ENCODE measurements at places on chromosomes 1 and 21.

GRCh38 chr21:45523411-45524101 lies 18.7 kb downstream of the SLC19A1 start:
- no peak for DNase-seq

DNA sequence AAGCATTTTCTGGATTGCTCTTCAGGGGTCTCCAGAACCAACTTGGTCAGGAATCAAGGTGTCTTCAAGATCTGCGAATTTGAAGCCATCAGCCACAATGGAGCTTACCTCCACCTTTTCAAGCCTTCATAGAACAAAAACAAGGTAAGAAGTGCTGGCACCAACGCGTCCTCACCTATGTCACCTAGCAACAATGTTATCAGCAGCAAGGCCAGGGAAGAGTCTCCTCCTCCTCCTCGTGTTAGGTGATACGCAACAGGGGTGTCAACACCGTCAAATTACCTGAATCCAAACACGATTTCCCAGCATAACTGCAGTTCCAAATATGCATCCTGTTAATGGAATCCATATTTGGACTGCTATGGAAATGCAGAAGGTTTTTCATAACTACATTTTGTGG lies 4.1 kb upstream of the TIAM1 start:
- DNase-seq = no peak

- no peak for DNase-seq
These were observed 300.0 kb upstream of the VAMP3 start for GRCh38 chr1:7470904-7471638.

GRCh38 chr21:44947930-44948331 lies 8.1 kb downstream of the SLX9 start:
- no peak for DNase-seq

- no peak for DNase-seq
These were observed 170.9 kb downstream of the ZBTB18 start for GRCh38 chr1:244221991-244222390.

All from activated naive CD8-positive, alpha-beta T cell treated with anti-CD3 and anti-CD28 coated beads for 36 hours (primary cell).